ENCODE measurements at places on chromosomes 5 and 9.

DNA sequence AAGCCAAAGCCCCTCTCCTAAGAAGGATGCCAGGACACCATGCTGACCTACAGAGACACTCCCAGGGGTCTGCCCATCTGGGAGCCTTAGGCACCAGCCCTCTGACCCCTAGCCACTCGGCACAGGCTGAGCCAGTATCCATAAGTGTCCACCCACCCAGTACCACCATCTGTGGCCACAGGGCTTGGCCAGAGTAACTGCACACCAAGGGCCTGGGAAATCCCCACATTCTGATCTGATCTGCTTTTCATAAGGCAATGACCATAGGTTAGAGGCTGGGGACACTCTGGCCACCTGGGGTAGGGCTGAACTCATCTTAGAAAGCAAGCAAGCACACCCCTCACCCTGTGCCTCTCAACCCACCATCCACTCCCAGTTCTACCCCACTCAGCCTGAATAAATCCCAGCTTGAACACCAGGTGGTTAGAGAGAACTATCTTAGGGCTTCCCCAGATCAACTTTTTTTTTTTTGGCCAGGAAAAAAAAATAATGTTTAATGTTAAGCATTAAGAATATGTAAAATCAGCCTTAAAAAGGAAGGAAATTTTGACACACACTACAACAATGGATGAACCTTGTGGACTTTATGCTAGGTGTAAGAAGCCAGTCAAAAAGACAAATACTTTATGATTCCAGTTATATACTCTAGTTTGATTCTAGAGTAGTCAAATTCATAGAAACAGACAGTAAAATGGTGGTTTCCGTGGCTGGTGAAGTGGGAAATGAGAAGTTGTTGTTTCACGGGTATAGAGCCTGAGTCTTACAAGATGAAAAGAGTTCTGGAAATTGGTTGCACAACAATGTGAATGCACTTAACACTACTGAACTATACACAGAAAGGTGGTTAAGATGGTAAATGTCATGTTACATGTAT lies 6.2 kb downstream of the GNPDA1 start:
- no peak for DNase-seq

- DNase-seq, result no peak
Measured at GRCh38 chr5:111739416-111739815, 17.6 kb downstream of the NREP start.

- no peak for DNase-seq
Measured at GRCh38 chr9:135516132-135516860, 4.9 kb upstream of the LCN1 start.

DNA sequence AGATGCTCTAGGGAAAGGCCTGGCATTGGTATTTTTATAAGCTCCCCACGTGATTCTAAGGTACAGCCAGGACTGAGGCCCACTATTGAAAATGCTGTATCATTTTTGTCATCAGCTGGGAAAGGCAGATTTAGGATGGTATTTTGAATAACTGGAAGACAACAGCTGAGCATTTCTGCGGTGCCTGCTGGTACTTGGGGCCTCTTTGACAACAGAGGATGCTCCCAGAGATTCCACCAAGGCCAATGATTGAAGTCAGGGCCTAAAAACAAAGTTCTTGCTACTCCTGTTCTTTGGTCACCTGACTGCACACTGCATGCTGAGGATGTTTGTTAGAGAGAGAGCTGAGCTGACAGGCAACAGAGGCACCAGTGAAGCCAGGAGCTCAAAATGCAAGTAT lies 8.1 kb downstream of the FBLL1 start:
- DNase-seq, result no peak

DNA sequence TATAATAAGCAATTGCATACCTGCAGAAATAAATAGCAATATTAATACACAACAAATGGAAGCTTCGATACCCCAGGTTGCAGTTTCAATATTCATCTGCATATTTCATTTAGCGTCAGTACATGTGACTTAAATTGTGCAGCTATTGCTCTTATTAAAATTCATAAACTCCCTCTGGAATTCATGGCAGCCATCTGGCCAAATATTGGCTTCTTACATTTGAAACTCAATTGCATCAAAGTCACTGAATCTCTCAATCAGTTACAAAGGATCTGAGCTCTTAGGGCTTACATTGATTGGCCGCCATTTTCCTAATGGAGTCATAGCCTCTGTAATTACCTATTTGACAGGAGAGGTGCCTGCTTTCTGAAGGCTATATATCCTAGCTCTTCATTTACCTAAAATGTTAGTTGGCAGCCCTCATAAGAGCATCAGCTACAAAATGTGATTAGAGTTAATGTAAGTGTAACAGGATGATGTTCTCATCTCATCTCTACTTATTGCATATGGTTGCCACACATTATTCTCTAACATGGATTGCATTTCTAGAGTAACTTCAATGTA lies 453.5 kb downstream of the CAAP1 start:
- DNase-seq, result no peak

- DNase-seq, result no peak
Measured at GRCh38 chr5:67732921-67733320, 482.6 kb upstream of the PIK3R1 start.

DNA sequence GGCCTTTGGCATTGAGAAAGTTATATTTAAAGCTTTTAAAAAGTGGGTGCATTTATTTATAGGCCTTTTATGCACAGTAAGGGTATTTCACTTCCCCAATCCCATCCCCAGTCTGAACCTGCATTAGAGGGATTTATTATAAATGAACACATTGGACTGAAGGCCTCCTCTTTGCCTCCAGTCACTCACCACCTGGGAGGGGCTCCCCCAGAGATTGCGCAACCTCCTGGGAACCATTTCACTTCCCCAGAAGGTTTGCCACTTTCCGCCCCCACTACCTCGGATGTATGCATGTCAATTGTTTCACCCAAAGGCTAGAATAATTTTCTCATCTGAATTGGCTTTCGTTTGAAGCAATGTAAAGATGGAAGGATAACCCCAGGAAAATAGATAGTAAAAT lies 29.8 kb upstream of the VCAN start:
- DNase-seq, result no peak

GRCh38 chr9:72794946-72795345 lies 157.9 kb downstream of the ALDH1A1 start:
- no peak for DNase-seq

- no peak for DNase-seq
Measured at GRCh38 chr5:17374973-17375742, 122.9 kb upstream of the TAF11L2 start.

All from NCI-H460 (cell line).